ENCODE measurements at places on chromosomes 11 and 22.
A peak's percentile ranks its signal among the peaks of the same experiment; 100 is the strongest.

GRCh38 chr11:134045799-134046635 lies 22.9 kb upstream of the JAM3 start:
- peak; percentile 69 for DNase-seq

DNA sequence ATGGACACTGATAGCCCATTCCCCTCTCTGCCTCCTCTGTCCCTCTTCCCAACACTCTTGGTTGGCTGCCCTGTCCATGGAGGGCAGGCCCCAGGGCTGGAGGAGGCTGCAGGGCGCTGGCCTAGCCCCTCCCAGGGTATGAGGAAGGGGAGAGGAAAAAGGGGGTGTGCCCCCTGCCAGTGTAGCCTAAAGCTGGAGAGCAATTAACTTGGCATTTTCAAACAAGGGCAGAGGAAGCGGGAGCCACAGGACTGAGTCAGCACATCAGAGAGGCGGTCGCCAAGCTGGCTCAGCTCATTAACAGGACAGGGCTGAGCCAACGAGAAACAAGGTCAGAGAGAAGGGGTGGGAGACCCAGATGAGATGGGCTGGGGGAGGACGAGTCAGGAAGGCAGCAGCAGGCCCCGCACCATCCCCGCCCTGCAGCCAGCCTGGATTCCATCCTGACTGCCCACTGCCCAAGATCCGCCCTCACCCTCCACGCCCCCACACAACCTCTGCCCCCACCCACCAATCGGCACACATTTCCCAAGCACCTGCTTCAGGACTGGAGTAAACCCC lies 76.3 kb downstream of the BUD13 start:
- DNase-seq = no peak

DNA sequence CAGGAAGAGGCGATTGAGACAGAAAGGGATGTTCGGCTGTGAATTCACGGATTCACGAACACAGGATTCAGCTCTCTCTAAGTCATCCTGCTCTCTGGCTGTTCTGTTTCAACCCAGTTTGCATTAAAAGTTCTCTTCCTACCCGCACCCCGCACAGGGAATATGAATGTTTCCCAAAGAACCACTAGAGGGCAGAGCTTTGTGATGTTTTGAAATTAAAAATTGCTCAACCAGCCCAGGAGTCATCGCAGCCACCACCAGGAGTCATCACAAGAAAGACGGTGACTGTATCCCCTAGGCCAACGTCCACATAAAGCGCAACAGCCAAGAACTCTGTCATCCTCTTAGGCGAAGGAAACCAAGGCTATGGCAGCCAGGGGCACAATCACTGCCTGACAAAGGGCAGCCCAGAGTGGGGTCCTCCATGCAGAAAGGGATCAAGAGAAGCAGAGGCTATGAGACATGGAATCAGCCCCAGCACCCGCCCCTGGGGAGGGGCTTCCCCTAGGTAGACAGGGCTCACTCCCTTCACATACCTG lies 122.4 kb downstream of the WT1 start:
- DNase-seq = peak; percentile 32

DNA sequence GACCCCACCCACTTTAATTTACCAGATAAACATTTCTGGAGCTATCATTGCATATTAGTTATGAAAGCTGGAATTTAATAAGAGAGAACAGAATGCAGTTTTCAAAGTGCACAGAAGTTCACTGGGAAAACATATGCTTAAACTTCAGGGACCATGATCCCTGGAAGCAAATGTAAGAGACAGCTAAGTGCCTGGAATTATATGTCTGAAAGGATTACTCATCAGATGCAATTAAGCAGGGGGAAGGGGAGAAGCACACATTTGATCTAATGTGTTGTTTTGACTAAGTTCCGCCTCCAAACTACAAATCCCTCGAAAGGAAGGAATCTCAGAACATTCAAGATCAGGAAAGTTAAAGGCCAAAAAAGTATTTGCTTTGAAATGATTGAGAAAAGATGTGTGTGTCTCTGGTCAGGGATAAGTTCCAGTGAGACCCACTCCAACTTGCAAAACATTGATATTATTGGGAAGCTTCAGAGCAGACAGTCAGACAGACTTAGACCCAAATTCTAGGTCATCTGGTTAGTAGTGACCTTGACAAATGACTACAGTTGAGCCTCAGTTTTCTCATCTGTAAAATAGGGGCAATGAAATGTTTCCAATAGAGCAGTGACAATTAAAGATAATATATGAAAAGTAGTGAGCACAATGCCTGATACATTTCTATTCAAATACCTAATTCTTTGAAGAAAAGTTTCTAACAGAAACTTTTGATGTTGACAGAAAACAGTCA lies 147.6 kb downstream of the ME3 start:
- DNase-seq = peak; percentile 12

GRCh38 chr11:78768971-78769370 lies 194.3 kb upstream of the NARS2 start:
- DNase-seq = no peak

DNA sequence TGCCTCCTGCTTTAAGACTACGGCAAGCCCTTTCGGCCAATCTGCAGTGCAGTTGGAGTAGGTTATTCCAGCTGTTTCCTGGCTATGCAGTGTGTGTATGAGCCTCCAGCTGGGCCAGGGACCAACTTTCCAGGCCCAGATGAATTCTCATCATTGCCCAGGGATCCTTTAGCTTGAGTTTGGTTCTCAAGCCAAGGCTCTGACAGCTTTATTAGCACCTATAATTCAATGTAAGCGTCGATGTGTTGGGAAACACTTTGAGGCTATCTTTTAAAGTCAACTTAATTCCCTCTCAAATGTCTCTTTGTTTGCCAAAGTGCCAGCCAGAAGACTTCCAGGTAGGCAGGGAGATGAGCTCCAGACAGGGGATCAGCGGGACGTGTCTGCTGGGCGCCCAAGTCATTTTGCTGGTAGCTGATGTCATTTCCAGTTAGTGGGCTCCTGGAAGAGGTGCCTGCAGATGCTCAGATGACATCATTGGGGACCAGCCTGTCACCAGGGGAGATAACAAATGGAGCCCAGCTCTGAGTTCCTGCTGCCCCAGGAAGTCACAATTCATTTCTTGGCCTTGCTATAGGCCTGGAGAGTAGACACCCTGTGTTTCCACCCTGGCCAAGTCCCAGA lies 520.4 kb downstream of the SOX6 start:
- no peak for DNase-seq

DNA sequence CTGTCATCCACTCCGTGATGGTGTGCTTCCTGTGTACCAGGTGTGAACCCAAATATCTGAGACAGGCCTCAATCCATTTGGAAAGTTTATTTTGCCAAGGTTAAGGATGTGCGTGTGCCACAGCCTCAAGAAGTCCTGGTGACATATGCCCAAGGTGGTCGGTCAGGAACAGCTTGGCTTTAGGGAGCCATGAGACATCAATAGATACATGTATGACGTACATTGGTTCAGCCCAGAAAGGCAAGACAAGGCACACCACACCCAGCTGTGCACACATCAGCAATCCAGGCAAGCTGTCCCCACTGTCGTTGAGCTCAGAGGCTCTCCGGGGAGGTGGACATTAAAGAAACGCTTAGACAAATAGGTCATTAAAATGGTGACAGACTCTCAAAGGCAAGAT lies 56.8 kb upstream of the SHANK2 start:
- no peak for DNase-seq

- DNase-seq = peak; percentile 6
These were observed 47.5 kb upstream of the PICALM start for GRCh38 chr11:86116386-86116726.

DNA sequence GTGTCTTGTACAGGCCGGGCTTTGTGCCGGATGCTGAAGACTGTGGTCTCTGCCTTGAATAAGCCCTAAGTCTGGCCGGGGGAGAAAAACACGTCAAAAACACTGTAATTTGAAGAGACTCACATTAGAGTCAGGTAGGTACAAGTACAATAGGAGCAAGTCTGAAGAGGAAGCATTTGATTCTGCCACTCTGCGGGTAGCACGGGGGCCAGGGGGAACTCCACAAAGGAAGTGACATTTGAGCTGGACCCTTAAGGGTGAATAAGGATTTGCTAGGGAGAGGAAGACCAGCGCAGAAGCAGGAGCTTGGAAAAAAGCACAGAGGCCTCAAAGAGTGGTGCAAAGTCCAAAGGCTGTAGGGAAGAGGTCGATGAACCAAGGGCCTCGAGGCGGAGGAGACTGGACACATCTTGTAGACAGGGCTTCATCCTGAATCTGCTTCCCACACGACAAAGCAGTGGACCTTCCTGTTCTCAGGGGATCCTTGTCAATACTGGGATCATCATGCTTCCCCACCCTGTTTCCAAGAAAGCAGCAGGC lies 38.7 kb downstream of the BUD13 start:
- DNase-seq = no peak

DNA sequence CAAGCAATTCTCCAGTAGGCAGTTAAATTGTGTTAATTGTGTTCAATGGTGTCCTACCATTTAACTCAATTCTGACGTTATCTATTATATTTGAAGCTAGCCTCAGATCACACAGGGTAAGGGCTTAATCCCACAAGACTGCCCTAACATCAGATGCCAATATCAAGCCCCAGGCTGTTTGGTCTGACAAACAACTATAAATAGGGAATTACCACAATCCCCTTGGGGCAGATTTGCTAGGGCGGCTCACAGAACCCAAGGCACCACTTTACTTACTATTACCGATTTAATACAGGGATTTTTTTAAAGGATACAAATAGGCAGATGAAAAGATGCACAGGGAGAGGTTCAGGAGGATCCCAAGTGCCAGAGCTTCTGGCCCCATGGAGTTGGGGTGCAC lies 678.4 kb downstream of the OPCML start:
- no peak for DNase-seq

DNA sequence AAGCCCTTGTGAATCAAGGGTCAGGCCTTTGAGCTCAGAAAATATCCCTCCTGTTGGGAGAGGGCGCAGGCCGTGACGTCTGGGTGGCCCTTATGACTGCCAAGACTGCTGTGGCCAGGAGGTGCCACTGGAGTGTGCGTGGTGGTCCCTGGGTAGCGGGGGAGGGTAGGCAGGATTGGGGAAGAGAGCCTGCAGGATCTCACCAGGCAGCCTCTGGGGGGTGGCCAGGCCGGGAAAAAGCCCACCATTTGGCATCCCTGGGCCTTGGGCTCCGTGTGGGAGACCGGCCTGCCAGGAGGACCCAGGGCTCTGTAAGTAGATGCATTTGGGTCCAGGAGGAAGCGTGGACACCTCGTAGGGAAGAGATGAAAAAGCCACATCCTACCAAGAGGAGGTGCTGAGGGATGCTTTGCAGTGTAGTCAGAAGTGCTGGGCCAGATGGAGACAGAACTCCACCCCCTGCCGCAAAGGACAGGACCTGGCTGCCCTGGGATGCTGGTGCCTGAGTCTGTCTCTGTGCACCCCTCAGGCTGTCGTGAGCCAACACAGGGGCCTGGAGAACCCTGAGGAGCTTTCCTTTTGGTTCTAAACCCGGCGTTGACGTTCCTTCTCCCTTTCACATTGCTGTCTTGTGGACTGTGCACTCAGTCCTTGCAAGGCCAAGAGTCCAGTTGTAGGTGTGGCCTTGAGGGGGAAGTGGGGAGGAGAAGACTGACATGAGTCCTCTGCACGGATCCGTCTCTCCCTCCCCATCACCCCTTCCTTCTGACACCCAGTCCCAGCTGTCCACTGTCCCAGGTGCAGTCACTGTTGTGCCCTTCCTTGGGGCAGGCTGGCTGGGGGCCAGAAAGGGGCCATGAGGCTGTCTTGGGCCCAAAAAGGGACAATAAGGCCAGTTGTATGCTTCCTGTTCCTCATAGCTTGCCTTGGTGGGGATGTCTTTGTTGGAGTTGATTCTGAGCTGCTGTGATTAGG lies 12.7 kb upstream of the MIEF1 start:
- no peak for DNase-seq

DNA sequence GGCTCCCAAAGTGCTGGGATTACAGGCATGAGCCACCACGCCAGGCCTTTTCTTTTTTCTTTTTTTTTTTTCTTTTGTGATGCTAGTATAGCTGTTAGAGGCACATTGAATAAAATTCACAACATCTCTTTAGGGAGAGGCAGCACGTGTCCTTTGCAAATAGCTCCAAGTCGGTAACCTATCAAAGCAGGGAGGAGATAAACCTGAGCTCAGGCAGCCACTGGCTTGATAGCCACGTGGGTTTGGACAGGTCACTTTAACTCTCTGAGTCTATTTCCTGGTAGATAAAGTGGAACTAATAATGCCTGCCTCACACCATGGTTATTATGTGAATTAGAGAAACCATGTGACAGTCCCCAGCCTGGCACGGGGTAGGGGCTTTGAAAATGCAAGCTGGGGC lies 43.1 kb upstream of the ATXN10 start:
- no peak for DNase-seq

- DNase-seq = no peak
These were observed 12.8 kb downstream of the BMAL1 start for GRCh38 chr11:13290221-13290980.

DNA sequence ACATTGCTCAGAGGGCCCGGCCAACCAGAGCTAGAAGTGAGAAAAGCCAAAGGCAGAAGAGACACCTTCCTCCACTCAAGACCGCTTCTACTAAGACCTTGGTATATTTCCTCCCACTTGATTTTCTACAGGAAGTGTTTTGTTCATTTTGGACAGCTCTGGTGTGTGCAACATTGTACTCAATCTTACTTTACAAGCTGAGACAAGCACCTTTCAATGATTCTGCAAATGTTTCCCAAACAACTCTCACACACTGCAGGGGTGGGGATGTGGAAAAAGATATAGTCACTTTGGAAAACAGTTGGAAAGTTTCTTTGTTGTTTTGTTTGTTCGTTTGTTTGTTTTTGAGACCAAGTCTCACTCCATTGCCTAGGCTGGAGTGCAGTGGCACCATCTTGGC lies 15.7 kb downstream of the MYO18B start:
- no peak for DNase-seq

DNA sequence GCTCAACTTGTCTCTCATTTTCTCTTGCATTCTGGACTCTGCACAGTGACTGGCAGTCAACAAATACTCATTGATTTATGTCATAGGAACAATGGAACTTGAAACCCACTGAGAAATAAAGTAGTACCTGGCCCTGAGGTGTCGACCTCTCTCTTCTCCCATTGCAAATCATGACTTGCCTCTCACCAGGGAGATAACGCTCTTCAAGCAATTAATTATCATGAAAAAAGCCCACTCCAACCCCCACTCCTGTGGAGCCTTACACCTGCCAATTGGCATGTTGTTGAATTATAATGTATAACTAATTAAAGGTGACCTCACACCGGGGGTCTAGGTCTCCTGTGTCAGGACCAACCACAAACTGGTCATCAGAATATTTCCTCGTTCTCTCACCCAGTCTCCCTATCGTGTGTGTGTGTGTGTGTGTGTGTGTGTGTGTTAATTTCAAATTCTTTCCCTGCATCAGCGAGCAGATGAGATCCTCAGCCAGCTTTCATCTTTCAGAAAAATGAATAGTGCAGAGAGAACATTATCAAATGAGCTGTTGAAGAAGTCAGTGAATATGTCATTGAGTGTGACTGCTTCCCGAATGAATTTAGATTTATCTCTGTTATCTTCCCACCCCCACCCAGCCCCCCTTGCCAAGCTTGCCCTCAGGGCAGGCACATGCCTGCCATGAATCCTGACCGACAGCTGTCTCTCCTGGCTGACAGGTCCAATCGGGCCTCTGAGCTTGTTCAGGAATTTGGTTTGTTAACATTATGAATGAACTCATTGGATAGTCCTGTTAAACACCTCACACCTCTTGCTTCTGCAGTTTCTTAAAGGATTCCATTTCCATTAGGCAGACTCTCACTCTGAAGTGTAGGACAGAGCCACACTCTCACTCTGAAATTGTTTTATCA lies 357.4 kb downstream of the INSC start:
- peak; percentile 87 for DNase-seq

- DNase-seq = no peak
These were observed 2.9 kb downstream of the SRPRA start for GRCh38 chr11:126265811-126266210.

GRCh38 chr22:32979606-32980005 lies 78.6 kb downstream of the SYN3 start:
- DNase-seq = no peak
